ENCODE measurements at places on chromosomes 7 and 10. TPM values are rescaled to one million over a fixed set of nuclear protein-coding genes. Genes with fewer than 3 reads are reported as not detected.

Gene CFAP43
- total RNA-seq, result 1.6 TPM

Gene PCLO
- total RNA-seq, result 2.1 TPM

Gene GET4
- 15.4 TPM for total RNA-seq

Gene SEMA3D
- total RNA-seq, result not detected

Gene TFPI2
- 0.79 TPM for total RNA-seq

Gene ECHDC3
- total RNA-seq, result 5.2 TPM

Gene OGDH
- total RNA-seq, result 68.3 TPM

Gene PKD2L1
- not detected for total RNA-seq

Gene UTF1
- total RNA-seq, result not detected

Gene BICC1
- total RNA-seq, result not detected

Gene NODAL
- not detected for total RNA-seq

Gene ANKRD7
- 0.79 TPM for total RNA-seq

Gene CD36
- 0.39 TPM for total RNA-seq

Gene BHLHA15
- total RNA-seq, result 0.98 TPM

Gene IL15RA
- not detected for total RNA-seq

Gene KCTD7
- 7.0 TPM for total RNA-seq

Gene EGR2
- 0.22 TPM for total RNA-seq

Gene CNNM2
- total RNA-seq, result 10.5 TPM

Gene C7orf57
- 0.39 TPM for total RNA-seq

Gene CTAGE15
- 3.9 TPM for total RNA-seq

Gene TAS2R5
- 2.6 TPM for total RNA-seq

Gene ICA1
- total RNA-seq, result 9.2 TPM

Gene MOGAT3
- total RNA-seq, result not detected

Gene VWDE
- not detected for total RNA-seq

Gene CALHM1
- not detected for total RNA-seq

Gene CDK5
- 16.1 TPM for total RNA-seq

Gene HACD1
- total RNA-seq, result 27.5 TPM

Gene ACSM6
- total RNA-seq, result not detected

Gene PSMA2
- total RNA-seq, result 48.3 TPM

Gene EGFR
- 125 TPM for total RNA-seq

Gene SPAG6
- not detected for total RNA-seq

Gene TECTB
- not detected for total RNA-seq

Gene PAPOLB
- total RNA-seq, result not detected

Gene MMRN2
- total RNA-seq, result 1.3 TPM

Gene RASA4B
- 0.65 TPM for total RNA-seq

Gene FEZF1
- total RNA-seq, result not detected

Gene SFR1
- 10.8 TPM for total RNA-seq

Gene PNLIPRP3
- total RNA-seq, result not detected

Gene BLNK
- total RNA-seq, result 25.5 TPM

Gene SLC16A9
- not detected for total RNA-seq

Gene GPR26
- total RNA-seq, result not detected

Gene OR9A4
- total RNA-seq, result not detected

Gene PRF1
- not detected for total RNA-seq

Gene HOXA6
- not detected for total RNA-seq

Gene MYH16
- total RNA-seq, result under 0.01 TPM

Gene ASZ1
- not detected for total RNA-seq

Data from placental epithelial cell (primary cell).